ENCODE measurements at places on chromosomes 13 and 19. TPM values are rescaled to one million over a fixed set of nuclear protein-coding genes. Genes with fewer than 3 reads are reported as not detected.

TUBB4A gene
- total RNA-seq, result 1.6 TPM

MEF2B gene
- not detected for total RNA-seq

- DNase-seq, result no peak
Observed at GRCh38 chr19:28667348-28667977, 545.5 kb downstream of the UQCRFS1 start.

- no peak for DNase-seq
Observed at GRCh38 chr19:43560687-43561086, 14.6 kb downstream of the XRCC1 start.

- DNase-seq, result no peak
Observed at GRCh38 chr19:4638317-4638716, 999 bp upstream of the TNFAIP8L1 start.

GRCh38 chr19:30001301-30001700 lies 59.3 kb downstream of the URI1 start:
- DNase-seq, result no peak

DNA sequence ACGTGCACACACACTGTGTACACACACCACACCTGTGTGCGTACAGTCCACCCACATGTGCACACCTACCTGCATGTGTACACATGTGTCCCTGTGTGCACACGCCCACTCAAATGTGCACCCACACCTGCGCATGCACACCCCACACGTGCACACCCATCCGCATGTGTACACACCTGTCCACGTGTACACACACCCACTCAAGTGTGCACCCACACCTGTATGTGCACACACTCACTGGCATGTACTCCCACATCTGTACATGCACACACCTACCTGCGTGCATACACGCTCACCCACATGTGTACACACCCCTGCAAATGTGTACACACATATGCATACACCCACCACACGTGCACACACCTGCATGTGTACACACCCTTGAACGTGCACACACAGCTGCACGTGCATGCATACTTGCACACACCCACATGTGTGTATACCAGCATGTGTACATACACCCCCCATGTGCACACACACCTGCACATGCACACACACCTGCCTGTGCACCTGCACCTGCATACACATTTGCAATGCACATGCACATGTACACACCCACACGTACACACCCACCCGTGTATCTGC lies 10.6 kb downstream of the PKN1 start:
- DNase-seq, result no peak

DNA sequence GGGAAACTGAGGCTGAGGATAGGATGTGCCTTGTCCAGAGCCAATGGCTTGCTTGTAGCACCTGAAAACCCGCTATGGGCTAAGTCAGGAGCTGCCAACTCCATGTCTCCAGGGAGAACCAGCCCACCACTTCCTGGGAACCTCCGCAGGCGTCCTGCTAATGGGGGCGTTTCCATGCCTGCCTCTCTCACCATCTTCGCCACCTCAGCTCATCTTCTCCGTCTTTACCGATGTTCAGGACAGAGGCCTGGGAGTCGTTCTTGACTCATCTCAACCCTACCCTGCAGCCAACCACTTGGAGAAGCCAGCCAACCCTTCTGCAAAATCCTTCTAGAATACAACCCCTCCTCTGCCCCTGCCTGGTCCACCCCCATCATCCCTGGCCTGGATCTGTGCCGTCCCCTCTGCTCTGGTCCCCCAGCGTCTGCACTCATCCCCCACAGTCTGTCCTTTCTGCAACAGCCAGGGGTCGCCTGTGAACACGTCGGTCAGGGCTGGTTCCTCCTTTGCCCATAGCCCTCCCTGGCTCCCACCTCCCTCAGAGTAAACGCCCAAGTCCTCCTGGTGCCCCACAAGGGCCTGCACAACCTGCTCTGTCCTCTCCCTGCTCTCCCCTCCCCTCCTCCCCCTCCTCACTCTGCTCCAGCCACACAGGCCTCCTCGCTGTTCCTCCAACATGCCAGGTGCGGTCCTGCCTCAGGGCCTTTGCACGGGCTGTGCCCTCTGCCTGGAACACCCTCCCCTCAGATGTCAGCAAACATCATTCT lies 31.0 kb downstream of the PTPRS start:
- no peak for DNase-seq

GRCh38 chr19:9014803-9015202 lies 4.6 kb upstream of the MUC16 start:
- no peak for DNase-seq

Data from tongue (tissue), 3 donors.